ENCODE measurements at places on chromosomes 6 and 20.

DNA sequence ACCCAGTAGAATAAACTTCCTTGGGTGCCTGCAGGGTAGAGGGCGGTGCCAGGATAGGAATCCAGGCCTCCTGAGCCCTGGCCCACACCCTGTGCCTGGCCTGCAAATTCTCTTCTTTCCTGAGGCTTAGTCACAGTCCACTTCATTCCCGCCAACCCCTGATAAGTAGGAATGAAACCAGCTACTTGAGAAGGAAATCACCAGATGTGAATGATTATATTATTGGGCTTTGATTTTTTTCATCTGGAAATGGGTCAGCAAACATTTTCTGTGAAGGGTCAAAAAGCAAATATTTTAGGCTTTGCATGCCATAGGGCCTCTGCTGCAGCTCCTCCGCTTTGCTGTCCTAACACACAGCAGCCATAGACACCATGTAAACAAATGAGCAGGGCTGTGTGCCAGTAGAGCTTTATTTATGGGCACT is 50.2 kb downstream of the STK35 start:
- no peak for DNase-seq

GRCh38 chr6:13577926-13578325 is 3.5 kb downstream of the SIRT5 start:
- DNase-seq: no peak

DNA sequence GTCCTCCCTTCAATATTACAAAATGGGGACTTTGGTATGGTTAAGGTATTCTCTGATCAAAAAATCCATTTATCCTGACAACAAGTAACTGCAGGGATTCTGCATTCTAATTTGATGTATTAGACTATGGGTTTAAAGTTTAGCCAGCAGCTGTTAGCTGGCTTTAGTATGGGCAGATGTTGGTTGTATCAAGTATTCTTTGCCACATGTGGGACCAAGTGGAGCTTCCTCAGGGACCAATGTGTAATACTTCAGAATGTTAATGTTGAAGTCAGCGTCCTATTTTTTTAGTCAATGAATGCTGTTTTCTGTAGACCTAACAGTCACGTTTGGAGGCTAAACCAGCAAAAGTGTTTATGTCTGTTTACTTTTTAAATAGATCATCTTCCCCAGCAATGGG is 41.4 kb downstream of the MOXD1 start:
- DNase-seq: no peak

DNA sequence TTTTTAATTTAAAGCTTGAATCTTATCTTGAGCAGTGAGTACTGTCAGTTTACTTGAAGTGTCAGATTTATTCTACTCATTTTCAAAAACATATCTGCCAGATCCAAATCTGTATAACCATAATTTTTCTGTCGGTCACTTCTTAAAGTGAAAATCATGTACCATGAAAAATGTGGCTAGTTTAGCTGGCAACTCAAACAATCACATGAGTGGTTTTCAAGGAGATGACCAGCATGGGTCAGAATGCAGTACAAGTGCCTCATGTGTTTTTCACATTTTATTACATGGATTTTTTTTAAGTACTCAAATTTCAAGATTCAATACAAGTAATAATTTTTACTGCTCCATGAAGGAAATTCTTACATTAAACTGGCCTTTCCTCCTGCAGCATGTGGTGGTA is 11.0 kb upstream of the SAMD5 start:
- DNase-seq: no peak

- no peak for DNase-seq
Observed at GRCh38 chr6:152673236-152673635, 24.5 kb upstream of the MYCT1 start.

DNA sequence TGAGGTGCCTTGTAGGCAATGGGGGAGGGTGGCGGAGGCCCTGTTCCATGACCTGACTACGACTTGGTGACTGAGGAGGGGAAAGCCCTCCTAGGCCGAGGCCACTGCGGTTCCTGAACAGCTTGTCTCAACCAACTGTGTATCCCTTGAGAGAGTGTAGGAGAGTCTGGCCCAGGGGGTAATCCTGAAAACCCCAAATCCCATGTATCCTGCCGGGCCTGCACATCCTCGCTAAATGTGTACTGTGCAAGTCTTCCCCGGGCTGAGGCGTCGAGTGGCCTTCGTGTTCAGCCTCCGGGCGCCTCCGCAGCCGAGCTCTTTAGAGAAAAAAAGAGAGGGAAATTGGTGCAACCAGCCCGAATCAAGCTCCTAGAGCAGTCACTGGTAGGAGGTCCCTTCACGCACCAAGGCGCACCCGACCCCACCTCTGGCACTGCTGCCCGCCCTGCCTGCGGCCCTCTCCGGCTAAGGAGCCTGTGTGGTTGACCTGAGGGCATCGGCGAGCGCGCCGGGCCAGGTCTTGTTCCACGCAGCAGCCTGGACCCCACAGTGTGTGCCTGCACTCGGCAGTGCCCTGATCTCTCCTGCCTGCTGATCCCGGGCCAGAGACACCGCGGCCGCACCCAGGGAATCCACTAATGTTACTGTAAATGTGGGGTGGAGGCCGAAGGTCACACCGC is 7.3 kb downstream of the SIM1 start:
- DNase-seq: no peak

DNA sequence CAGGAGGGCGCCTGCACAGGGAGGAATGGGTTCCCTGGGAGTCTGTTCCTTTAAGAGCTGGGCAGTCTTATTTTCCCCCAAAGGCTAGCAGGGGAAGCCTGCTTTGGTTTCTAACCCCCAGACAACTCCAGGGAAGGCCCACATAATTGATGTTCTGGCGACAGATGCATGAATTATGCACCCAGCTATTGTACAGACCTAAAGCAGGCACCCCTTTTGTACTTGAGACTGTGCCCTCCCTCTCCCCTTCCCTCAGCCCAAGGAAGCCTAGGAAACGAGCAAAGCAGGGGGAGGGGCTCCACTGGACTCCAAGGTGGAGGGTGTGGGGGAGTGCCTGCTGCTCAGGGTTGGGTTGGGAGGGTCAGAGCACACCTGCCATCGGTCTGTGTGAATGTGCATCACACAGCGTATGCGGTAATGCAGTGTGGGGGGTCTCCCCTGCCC is 102.1 kb downstream of the KCNB1 start:
- no peak for DNase-seq

GRCh38 chr6:1871724-1872315 is 262.1 kb downstream of the FOXC1 start:
- no peak for DNase-seq

DNA sequence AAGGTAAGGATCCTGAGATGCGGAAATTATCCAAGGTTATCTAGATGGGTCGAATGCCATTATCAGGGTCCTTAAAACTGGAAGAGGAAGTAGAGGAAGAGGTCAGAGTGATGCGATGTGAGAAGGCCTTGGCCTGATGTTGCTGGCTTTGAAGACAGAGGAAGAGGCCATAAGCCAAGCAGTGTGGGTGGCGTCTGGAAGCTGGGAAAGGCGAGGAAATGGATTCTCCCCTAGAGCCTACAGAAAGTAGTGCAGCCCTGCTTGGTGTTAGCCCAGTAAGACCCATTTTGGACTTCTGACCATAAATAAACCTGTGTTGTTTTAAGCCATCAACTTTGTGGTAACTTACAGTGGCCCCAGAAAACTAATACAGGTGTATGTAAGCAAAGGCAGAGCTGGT is 2.0 kb downstream of the SRXN1 start:
- DNase-seq: no peak

DNA sequence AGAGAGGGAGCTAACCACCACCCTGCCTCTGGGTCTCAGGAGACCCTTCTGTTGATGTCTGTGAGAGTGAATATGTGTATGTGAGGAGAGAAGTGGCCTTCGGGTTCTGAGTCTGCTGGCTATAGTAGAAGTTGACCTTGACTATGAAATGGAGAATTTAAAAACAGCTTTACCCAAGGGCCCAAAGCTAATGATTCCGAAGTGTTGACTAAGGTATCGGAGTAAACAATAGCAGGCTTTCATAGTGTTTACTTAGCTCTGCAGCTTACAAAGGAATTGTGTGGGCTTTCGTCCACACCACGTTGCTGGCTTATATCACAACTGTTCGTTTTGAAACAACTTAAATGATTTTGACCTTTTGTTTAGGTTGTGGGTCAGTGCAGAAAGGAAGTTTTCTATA is 126.5 kb upstream of the JAG1 start:
- DNase-seq: no peak

GRCh38 chr6:129516787-129517186 is 193.2 kb downstream of the ARHGAP18 start:
- no peak for DNase-seq

DNA sequence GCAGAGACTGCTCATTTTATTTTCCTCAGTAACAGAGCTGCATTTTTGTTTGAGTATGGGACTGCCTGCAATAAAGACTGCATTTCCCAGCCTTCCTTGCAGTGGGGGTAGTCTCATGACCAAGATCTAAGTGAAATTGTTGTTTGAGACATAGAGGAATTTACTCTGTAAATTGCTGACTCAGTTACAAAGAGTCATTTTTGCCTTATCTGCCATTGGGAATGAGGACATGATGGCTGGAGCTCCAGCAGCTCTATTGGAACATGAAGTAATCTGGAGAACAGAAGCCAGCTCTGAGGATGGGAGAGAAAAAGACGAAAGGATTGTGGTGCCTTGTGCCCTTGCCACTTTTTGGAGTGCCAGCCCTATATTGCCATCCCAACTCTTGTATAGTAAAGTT is 2.1 kb upstream of the CST11 start:
- DNase-seq: no peak

- no peak for DNase-seq
Observed at GRCh38 chr20:45114465-45115385, at the start of gene WFDC5. WFDC5 (minus strand) TSS chr20:45115174; CDS start chr20:45115083, 91 bp downstream.

GRCh38 chr6:170226647-170227046 is 64.2 kb downstream of the DLL1 start:
- DNase-seq: no peak

DNA sequence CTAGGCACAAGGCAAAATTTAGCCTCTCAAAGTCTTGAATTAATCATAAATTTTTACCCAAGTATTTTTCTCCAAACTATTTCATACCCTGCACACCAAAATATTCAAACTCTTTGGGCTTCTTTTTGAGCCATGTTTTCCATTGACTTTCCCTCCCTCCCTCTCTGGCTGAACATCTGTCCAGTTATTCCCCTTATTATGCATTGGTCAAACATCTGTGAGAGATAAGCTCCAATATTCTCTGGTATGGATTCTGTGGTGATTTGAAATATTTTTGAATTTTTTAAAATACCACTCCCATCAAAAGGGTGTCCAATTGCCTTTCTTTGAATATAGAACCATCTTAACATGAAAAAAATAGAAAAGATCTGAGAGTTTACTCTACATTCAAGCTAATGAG is 244.2 kb downstream of the RFPL4B start:
- no peak for DNase-seq

DNA sequence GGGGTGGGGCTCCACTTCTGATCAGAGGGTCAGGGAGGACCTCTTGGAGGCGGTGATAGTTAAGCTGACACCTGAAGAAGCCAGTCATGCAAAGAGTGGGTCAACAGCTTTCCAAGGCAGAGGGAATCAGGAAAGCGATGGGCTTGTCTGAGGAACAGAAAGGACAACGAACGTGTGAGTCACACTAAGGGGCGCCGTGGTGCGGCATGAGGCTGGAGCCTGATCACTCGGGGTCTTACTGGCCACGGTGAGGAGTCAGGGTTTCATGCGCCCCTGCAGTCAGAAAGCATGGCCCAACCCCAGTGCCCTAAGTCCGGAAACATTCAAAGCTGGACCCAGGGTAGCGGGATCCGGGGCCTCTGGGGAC is 50.6 kb upstream of the SLC32A1 start:
- DNase-seq: no peak

GRCh38 chr6:50785921-50786320 is 32.8 kb upstream of the TFAP2B start:
- no peak for DNase-seq

- DNase-seq: peak; percentile 19
Observed at GRCh38 chr6:56593801-56594318, 48.8 kb downstream of the DST start.

GRCh38 chr20:31608251-31608945 is 3.3 kb downstream of the ID1 start:
- DNase-seq: no peak

- no peak for DNase-seq
Observed at GRCh38 chr6:145161501-145161900, 573.8 kb downstream of the EPM2A start.

DNA sequence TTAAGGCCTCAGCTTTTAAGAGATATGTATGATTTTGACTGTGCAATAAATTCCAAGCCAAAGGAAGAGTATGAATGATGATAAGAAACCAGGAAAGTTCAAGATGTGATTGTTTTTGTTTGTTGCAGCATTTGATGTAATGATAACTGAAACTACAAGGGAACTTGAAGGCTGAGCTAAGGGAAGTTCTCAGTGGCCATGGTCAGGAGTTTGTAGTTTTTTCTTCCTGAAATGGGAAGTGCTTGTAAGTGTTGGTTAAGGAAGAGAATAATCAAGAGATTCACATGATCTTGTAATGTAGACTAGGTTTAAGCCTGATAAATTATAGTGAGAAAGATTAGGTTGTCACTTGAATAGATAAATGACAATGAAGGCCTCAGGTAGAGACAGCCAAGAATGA is 53.4 kb downstream of the PTCHD4 start:
- DNase-seq: no peak

DNA sequence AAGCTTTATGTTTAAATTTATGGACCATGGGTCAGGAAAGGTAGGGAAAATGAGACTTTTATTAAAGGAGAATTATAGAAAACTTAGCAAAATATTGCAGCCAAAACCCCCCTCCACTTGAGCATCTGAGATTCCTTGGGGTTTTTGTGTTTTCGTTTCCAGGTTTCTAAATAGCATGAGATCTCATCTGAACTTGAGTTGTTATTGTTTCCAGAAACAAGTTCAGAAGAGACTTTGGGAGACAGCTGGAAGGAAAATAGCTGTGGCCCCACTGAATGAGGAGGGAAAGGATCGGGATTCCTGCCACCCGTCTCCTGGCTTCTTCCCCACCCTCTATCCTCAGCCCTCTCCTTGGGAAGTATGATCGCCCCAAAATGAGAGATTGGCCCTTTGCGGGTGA is 75.5 kb downstream of the TBC1D7 start:
- DNase-seq: no peak

- DNase-seq: no peak
Observed at GRCh38 chr6:33896391-33897188, 92.8 kb upstream of the MLN start.

GRCh38 chr6:118641042-118641441 is 10.3 kb downstream of the CEP85L start:
- no peak for DNase-seq

- DNase-seq: no peak
Observed at GRCh38 chr20:58518387-58518786, 3.2 kb upstream of the APCDD1L start.

Measured in GM12892 (cell line).